ENCODE measurements at places on chromosomes 12 and 14.

DNA sequence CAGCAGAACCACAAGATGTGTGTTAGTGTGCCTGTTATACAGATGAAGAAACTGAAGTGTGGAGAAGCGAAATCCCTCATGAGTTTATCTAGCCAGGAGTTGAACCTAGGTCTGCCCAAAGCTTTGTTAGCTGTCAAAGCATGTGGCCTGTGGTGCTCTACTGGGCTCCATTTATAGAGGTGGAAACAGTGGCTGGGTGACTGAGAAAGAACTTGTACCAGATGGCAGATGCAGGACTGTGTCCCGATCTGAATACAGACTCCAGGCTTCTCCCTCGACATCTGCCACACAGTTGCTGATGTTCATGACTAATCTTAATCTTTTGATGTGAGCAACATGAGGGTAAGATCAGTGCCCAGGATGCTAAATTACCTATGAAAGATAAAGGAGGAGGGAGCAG lies 89.1 kb downstream of the C12orf75 start:
- no peak for DNase-seq

DNA sequence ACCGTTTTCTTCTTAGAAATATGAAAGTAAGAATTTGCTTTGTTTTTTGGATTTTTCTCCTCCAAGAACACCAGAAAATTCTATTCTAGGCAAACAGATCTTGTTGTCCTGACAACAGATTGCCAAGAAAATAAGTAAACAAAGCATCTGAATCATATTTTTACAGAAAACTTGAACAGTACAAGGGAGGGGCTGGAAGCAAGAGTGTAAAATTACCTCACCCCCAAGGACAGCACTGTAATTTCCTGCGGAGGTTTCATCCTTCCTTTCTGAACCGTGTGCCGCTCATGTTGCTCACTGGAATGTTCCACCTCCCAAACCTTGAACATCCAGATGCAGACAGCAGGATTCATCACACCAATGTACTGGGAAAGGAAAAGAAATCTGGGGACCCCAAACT lies 5.4 kb upstream of the CAMKK2 start:
- DNase-seq, result no peak

DNA sequence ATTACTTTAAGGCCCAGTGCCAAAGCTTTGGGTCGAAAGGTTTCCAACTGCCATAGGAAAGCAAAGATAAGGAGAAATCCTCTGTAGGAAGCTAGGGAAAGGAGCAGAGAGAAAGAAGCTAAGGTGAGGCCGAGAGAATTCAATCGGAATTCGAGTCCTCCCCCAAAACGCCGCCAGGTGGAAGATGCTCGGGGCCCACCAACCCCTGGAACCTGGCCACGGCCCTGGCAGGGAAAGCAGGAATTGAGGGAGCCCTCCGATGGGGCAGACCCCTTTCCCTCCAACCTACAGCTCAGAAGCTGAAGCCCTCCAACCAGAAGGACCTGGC lies 498 bp downstream of the GMFB start:
- no peak for DNase-seq

DNA sequence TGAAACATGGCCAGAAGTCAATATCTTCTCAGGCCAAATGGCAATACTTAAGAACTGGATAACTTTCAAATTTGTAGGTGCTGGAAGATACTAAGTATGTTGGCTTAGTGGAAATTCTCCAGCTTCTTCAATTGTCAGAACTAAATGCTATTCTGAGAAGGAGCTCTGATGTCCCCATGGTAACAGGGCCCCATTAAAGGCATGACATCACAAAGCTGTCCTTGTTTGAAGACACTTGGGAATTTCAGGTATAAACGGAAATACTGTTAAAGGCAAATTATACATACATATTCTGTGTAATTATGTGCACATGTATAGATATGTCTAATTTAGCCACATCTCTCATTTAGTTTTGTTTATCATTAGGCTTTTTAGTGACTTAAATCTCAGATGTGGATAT lies 210.0 kb upstream of the SEL1L start:
- DNase-seq, result no peak

GRCh38 chr12:9761419-9761781 lies 699 bp upstream of the CD69 start:
- peak; percentile 20 for DNase-seq

DNA sequence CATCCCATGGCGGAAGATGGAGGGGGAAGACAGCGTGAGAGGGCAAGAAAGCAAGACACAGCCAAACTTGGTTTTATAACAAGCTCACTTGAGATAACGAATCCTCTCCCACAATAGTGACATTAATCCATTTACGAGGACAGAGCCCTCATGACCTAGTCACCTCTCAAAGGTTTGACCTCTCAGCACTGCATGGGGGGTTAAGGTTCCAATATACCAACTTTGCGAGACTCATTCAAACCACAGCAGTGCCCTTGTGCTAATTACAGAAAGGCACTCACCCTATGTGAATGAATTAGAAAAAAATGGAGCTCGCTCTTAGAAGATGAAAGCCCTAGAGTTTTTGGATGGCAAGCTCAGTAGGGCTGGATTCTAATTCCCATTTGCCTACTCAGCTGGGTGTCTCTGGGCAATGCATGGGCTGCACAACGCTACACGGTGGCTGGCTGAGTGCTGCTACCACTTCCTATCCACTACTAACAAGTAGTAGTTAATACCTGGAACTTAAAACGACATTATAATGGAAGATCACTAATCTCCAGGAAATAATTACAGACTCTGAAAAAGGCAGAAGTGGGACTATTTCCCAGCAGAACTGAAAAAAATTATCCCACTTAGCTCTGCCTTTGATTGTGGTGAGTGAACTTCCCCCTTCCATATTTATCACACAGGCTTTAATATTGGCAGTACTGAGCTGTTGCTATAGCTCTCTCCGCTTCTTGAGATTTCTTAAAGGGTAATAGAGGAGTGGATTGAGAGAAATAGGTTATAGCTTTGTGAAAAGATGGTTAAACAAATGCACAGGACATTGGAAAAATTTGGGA lies 27.5 kb downstream of the TESPA1 start:
- DNase-seq, result no peak

DNA sequence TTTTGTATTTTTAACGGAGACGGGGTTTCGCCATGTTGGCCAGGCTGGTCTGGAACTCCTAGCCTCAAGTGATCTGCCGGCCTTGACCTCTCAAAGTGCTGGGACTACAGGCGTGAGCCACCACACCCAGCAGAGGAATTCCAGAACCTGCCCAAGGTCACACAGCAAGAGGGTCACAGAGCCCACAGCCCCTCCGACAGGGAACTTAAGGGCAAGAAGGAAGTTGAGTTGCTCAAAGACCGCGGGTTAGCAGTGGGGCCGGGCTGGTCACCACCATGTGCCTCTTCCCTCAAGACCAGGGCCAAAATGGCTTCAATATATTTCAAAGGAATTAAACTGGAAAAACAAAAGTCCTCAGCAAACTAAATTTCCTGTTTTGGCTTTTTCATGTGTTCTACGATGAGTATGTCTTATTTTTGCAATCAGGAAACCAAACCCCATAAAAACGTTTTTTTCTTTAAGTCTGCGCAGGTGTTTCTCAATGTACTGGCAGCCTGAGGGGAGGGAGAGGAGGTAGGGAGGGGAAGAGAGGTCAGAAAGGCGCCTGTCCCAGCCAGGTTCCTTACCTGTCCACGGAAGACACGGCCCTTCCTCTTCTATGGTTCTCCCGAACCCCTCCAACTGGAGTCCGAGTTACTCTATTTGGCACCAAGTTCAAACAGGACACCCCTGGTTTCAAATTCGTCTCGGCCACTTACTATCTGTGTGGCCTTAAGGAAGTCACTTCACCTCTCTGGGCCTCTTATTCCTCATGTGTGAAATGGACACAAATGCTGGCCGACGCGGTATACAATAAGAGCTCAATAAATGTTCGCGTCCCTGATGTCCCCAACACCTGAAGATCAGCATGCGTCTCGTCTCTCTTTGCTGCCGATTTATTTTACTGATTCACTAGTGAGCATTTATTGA lies 778 bp downstream of the SLC8B1 start:
- DNase-seq, result peak; percentile 36

DNA sequence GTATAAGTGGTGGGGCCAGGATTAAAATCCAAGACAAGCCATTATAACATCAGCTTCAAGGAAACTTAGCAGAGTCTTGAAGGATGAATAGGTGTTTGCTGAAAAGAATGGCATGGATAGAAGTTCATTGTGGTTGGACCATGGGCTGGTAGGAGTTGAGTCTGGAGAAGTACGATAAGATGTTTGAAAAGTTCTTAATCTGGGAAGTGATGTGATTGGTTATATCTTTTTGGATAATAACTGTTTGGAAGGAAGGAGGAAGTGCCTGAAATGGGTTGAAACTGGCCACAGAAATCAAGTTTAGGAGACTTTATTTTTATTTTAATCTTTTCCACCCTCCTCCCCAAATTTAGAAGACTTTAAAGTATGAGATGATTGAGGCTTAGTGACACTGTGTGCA lies 4.9 kb downstream of the DENR start:
- no peak for DNase-seq

DNA sequence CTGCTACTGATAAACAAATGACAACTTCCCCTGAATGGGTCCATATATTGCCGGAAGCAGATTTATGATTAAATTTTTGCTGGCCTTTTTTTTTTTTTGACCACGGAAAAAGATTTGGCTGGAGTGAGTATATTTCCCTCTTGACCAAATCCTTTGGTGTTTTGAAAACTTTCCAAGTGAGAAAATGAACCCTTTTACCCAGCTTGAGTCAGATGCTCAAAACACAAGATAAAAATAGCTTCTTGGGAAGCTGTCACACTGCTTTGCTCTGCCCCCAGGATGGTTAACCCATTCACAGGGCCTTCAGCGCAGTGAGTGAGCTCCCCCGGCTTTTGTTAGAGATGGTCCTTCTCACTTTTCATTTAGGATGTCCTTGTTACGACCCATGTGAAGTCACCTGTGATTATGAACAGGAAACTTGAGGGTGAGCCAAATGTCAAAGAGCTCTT lies 224.3 kb downstream of the PELI2 start:
- no peak for DNase-seq

DNA sequence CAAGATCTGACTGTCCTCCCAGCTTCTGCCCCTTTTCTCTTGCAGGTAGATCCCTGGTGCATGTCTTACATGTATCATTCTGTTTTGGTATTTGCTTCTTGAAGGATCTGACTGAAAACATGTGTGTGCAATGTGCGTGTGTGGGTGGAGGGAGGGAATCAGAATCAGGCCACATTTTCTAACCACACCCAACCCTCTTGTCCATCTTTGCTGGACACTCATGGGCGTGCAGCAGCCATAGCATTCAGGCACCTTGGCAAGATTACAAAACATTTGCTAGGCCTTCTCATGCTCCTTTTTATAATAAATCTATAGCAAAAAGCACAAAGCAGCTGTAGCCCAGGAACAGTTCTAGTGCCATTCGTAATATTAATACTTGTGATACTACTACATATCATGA lies 233.6 kb upstream of the E2F7 start:
- no peak for DNase-seq

- DNase-seq, result no peak
Measured at GRCh38 chr12:96183734-96184370, 10.3 kb upstream of the ELK3 start.

- no peak for DNase-seq
Measured at GRCh38 chr14:83491091-83491490, 1957.4 kb upstream of the SEL1L start.

Measured in CD4-positive, alpha-beta T cell treated with Interleukin-15 for 1 hour (primary cell).